ENCODE measurements at places on chromosomes 1 and 21. TPM values are rescaled to one million over a fixed set of nuclear protein-coding genes. Genes with fewer than 3 reads are reported as not detected.
A peak's percentile ranks its signal among the peaks of the same experiment; 100 is the strongest.

GRCh38 chr1:203199816-203200571 lies 13.5 kb upstream of the CHI3L1 start:
- DNase-seq, result no peak

GRCh38 chr21:37560385-37560784 lies 193.8 kb downstream of the DYRK1A start:
- DNase-seq, result no peak

GRCh38 chr1:90779573-90779972 lies 62.5 kb upstream of the BARHL2 start:
- DNase-seq, result no peak

- DNase-seq, result no peak
These were observed at the start of gene OR2T12 for GRCh38 chr1:248303324-248303723. Gene OR2T12, minus strand, starts transcription at chr1:248303424. Its CDS starts 7,846 bp downstream, at chr1:248295578.

- DNase-seq, result no peak
These were observed 37.0 kb downstream of the TNFRSF8 start for GRCh38 chr1:12100071-12100470.

- DNase-seq, result no peak
These were observed 72.4 kb downstream of the AJAP1 start for GRCh38 chr1:4726620-4727341.

DNA sequence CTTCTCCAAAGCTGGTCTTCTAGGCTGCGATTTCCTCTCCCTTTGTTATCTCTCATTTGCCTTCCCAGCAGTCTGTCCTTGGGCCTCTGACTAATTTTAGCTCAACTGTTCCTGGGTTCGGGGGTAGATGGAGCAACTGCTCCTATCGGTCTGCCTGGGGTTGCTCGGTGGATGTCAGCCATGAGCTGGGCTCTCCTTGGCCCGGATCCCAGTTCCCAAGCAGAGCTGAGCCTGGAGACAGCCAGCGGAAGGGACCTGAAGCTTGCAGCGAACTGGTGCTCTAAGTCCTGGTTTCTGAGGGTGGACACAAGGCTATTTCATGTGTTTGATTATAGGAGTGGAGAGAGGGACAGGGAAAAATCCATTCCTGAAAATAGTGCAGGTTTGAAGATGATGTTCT lies 423.0 kb downstream of the RPS6KC1 start:
- DNase-seq, result no peak

DNA sequence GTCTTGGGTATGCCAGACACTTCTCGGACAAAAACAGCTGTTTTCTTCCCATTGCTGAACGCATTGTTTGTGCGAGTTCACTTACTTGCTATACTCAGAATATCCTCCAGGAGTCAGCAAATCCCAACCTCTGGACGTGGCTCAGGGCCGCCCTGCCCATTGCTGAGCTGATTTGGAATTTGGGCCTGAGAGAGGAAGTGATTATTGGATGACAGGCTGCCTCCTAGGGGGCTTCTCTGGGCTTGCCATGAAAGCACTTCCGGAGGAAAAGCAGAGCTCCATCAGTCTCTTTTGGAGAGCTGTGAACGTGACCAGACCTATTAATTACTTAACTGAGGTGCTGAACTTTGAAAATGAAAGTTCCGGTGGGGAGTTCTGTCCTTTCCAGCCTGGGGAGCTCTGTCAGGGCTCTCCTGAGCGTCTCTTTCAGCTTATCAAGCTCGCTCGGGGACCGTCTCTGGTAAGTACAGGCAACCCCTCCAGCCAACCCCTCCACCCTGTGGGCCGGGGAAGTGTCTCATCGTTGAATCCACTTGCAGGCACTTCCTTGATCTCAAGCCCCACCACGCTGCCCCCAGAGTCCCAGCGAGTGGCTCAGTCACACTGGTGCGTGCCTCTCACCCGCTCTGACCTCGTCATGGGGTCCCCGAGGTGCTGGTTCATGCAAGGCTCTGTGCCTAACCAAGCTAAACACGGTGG lies 76.9 kb downstream of the CLIC6 start:
- peak; percentile 77 for DNase-seq

- peak; percentile 53 for DNase-seq
These were observed 5.7 kb upstream of the TPRG1L start for GRCh38 chr1:3618881-3619671.

GRCh38 chr1:234256359-234256758 lies 116.9 kb upstream of the COA6 start:
- DNase-seq, result no peak

GRCh38 chr1:176989023-176989422 lies 175.5 kb downstream of the ASTN1 start:
- DNase-seq, result no peak

DNA sequence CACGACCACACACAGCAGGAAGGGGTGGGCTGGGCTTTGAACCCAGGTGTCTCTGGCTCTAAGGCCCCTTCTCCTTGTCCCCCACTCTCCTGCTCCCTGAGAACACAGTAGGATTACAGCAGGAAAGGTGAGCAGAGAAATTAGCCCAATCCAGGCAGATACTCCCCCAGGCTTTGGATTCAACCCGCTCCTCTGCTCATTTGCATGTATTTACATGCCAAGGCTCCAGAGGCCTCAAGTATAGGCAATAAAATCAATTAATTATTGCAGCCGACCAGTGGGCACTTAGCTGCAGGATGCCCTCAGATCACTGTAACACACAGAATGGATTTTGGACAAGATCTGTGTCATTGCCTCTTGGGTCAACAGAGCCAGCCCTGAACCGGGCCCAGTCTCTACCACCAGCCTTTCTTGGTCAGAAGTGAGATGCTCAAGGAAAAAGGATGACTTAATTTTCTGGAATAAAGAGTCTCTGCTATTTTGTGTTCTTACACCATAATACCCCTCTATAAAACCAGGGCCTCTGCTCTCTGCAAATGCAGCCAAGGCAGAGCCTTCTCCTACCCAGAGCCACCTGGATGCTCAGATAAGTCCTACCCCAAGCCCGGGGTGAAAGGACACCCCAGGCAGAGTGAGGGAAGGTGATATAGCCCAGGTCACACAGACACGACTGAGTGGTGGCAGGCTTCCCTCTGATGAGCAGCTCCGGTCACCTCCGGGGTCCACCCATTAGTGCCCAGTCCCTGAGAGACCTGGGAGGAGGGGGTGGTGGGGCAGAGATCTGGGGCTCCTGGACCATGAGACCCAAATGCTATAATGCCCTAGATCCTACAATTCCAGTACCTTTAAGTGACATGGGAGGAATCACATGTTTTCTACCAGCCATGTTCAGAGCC lies 28.9 kb downstream of the MATN1 start:
- DNase-seq, result no peak

- DNase-seq, result no peak
These were observed 69.5 kb downstream of the PIK3CD start for GRCh38 chr1:9720785-9721605.

GRCh38 chr1:245585252-245585959 lies 430.6 kb downstream of the KIF26B start:
- no peak for DNase-seq

DNA sequence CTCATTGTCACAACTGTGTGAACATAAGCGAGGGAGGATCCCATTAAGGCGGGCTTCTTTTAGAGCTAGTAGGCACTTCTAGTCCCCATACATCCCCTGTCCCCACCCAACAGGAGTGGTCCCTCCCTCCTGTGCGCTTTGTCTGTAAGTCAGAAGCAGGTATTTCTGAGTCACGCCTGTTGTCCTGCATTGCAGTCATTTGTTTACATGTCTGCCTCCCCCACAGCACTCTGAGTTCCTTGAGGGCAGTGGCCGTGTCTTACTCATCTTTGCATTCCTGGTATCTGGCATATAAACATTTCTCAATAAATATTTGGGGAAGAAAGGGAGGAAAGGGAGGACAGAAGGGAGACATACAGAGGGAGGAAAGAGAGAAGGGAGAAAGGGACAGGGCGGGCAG lies 40.3 kb downstream of the PLEKHA6 start:
- DNase-seq, result peak; percentile 69

DNA sequence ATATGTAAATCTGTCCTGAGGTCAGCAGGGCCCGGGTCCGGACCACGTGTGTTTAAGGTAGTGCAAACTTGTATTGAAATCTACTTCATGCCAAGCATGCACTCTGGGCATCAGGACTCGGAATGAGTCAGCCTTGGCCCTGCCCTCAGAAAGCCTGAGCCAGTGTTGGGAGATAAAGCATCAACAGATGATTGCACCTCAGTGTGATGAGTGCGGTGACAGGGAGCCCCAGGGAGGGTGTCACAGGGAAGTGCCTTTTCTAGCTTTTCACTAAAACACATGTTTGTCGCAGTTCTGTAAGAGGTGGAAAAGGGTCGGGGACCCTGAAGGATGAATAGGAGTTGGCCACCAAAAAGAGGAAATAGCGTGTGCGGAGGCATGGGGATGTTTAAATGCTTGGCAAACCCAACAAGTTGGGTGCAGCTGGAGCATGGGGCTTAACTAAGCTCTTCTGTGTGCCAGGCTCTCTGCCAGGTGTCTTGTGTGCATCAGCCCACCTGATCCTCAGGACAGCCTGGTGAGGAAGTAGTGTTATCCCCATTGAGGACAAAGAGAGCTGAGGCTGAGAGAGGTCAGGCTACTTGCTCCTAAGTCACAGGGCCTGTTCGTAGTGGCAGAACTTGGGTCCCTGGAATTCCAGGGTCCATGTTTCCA lies 48.2 kb upstream of the EPB41 start:
- DNase-seq, result no peak

GRCh38 chr1:42833981-42834380 lies 12.4 kb upstream of the ZNF691 start:
- DNase-seq, result no peak

DNA sequence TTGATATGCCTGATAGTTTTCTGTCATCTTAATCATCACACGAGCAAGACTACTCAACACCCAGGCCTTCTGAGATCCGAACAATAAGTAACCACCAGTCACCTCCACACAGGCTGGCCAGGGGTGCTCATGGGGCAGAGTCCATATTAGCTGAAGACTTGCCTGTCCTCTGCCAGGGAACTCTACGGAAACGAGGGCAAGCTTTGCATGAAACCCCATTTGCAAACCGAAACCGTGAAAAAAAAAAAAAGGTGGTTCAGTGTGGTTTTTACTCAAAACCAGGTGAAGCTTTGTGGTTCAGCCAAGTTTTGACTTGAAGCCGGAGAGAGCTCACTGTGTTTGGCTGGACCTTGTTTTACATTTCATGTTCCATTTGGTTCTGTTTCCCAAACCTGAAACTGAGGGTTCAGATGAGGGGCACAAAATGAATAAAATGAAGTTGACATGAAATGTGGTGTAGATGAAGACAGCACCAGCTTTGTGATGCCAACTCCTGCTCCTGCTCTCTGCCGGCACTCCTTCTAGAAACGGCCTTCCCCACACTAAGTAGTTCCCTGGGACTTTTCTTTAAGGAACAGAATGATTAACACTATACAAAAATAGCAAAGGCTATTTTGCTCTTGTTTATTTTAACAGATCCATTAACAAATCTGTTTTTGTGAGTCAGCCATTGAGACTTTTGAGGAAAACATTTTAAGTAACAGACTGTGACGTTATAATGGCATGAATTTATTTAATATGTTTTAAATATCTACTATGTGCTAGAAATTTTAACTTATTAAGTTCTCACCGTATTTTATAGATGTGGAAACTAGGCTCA lies 74.7 kb downstream of the RUNX1 start:
- no peak for DNase-seq

DNA sequence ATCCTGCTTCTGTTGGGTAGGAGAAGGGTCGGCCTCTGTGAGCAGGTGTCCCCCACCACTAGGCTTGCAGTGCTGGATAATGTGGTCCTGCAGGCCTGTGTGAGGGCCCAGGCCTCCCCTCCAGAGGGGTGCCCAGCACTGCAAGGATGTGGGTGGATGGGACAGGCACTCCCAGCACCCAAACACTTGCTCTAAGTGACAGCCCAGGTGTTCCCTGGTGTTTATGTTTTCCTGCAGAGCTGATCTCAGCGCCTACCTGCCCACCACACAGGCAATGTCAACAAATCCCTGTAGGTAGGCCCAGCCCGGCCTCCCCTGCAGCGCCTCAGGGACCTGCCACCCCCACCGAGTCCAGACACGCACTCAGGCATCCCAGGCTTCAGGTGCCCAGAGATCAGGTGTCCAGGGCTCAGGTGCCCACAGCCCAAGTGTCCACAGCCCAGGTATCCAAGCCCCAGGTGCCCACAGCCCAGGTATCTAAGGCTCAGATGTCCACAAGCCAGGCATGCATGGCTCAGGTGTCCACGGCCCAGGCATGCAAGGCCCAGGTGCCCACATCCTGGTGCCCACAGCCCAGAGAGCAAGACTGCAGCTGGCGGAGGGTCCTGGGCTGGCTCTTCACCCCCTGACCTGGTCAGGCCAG lies 59.2 kb downstream of the WNT9A start:
- no peak for DNase-seq

ENO1 gene
- total RNA-seq, result 2,334 TPM

BSND gene
- not detected for total RNA-seq

ADAM30 gene
- not detected for total RNA-seq

RUNX1 gene
- total RNA-seq, result 33.5 TPM

GORAB gene
- total RNA-seq, result 7.5 TPM

LIN28A gene
- total RNA-seq, result 1.4 TPM

S100A9 gene
- total RNA-seq, result 0.59 TPM

IRF2BP2 gene
- total RNA-seq, result 61.3 TPM

SH2D1B gene
- total RNA-seq, result 0.12 TPM
